ENCODE measurements at places on chromosomes 4 and X.
A peak's percentile ranks its signal among the peaks of the same experiment; 100 is the strongest.

DNA sequence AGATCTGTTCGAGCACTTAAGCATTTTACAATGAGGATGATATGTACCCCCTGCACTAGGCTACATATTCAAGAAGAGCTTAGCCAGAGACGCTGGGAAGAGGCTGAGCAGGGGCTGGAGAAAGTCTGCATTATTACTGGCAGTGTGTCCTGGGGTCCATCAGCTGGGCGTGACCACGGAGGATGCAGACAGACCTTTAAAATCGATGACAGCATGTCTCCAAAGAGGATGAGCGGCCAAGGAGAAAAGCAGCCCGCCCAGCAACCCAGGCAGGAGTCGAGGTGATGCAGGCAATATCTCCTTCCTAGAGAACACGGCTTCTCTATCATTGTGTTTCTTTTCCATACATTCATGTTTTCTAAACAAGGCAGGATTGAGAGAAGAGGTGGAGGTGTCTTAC lies 300.7 kb downstream of the USP46 start:
- DNase-seq, result no peak

DNA sequence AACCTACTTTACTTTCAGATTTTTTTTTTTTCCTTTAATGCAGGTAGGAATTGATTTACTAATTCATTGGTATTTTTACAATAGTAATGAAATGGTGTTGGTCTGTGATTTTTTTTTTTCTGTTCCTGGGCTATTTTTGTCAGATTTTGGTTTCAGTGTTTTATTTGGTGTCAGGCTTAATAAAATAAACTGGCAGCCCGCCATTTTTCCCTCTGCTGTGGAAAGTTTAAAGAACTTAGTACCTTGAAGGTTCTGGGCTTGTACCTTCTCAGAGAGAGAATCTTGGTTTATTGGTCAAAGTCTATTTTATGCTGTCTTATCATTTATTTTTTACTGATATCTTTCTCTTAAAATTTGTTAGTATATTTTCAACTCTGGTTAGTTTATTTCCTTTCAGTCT lies 64.0 kb upstream of the RHOH start:
- no peak for DNase-seq

GRCh38 chr4:113935190-113935589 lies 44.3 kb downstream of the ARSJ start:
- no peak for DNase-seq

DNA sequence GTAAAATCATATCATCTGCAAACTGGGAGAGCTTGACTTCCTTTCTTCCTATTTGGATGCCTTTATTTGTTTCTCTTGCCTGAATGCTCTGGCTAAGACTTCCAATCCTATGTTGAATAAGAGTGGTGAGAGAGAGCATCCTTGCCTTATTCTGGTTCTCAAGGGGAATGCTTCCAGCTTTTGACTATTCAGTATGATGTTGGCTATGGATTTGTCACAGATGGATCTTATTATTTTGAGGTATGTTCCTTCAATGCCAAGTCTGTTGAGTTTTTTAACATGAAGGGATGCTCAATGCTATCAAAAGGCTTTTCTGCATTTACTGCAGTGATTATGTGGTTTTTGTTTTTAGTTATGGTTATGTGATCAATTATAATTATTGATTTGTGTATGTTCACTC lies 2144.6 kb upstream of the TENM3 start:
- no peak for DNase-seq

DNA sequence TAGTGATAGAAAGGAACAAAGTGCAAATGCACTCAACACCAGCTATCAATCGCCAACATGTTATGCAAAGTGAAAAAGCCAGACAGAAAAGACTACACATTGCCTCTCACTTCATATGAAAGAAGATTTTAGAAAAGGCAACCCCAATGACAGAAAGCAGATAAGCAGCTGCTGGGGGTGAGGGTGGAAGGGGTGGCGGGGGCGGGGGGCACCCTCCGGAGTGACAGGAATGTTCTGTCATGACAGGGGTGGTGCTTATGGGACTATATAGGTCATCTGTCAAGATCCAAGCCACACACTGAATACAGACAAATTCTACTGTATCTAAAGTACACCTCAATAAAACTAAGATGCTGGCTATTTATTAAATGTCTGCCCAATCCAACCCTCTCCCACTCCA lies 10.7 kb downstream of the WDR1 start:
- DNase-seq, result no peak

DNA sequence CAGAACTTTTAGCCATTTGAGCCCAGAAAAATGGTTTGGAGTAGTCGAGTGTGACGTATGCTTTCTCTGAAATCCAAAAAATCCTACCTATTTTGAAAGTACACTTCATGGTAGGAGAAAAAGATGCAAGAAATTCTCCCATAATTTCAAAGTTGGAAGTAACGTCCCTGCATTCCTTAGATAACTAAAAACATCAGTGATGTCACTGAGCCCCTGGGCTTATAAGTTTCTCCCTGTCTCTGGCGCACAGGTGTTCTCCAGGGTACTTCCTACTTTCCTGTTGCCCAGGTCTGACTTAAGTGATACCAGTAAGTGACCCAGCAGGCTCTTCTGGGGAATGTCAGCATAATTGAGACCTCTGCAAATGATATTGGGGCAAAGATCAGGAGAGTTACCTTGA lies 90.5 kb upstream of the WDR1 start:
- DNase-seq, result no peak

DNA sequence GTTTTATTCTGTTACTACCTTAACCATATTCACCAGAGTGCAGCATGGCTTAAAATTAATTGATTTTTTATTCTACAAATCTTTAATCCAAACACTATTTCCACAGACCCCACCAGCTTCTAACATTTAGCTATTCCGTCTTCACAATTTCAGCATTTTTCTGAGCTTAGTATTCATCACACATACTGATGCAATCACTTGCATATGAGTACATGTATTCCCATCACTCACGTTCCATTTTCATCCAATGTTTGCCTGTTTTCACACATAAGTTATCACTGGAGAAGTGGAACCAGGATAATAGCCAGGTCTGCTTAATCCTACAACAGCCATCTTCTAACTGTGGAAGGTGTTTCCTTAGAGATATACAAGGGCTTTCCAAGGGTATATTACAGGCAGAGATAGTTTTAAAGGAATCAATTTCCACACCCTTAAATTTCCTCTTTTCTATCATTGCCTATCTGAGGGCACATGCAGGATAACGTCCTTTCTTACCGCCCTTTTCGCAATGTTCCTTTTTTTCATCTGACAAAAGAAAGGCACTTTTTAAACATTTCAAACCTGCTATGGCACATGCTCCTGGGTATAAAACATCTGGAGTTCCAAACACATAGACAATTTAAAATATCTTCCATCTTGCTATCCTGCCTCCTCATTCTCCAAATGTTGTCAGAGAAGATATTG lies 115.8 kb downstream of the CORIN start:
- no peak for DNase-seq

- DNase-seq, result no peak
Measured at GRCh38 chr4:141350122-141350905, 129.6 kb downstream of the ZNF330 start.

- no peak for DNase-seq
Measured at GRCh38 chr4:17447056-17447455, 64.8 kb downstream of the QDPR start.

- DNase-seq, result no peak
Measured at GRCh38 chr4:53004497-53005148, 142.5 kb downstream of the RASL11B start.

GRCh38 chr4:48343035-48343434 lies 1.7 kb downstream of the SLAIN2 start:
- peak; percentile 9 for DNase-seq

GRCh38 chr4:97330917-97331316 lies 812.4 kb downstream of the STPG2 start:
- no peak for DNase-seq

DNA sequence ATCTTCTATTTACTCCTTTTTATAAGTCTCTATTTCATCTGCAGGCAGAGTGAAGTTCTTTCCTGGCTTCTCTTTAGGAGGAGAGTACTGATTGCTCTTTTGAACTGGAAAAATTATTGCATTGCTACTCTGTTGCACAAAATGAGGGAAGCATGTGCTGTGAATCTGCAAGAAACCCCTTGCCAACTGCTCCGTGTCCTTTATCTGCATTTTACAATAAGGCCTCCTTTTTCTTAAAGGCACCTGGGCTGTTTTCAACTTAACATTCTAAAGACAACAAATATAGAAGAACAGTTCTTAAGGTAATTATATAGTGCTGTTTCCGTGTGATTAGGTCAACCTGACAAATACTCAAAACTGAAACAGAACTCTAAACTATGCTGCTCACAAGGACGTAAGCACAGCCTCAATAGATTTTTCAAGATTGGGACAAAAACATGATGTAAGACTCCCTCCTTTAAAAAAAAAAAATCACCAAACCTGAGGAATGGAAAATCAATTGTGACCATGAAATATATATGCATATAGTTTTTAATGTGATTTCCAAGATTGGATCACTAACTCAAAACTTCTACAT lies 716.6 kb upstream of the INTU start:
- no peak for DNase-seq

GRCh38 chr4:10684631-10685030 lies at the start of gene CLNK:
CLNK (minus strand) TSS chr4:10684768; CDS start chr4:10667869, 16,899 bp downstream.
- no peak for DNase-seq

- DNase-seq, result no peak
Measured at GRCh38 chr4:8233672-8234484, 34.8 kb downstream of the SH3TC1 start.

GRCh38 chr4:126137782-126138170 lies 823.0 kb downstream of the FAT4 start:
- DNase-seq, result no peak

GRCh38 chrX:2370456-2370855 lies 130.3 kb downstream of the DHRSX start:
- no peak for DNase-seq
